ENCODE measurements at places on chromosomes 6 and 20.

DNA sequence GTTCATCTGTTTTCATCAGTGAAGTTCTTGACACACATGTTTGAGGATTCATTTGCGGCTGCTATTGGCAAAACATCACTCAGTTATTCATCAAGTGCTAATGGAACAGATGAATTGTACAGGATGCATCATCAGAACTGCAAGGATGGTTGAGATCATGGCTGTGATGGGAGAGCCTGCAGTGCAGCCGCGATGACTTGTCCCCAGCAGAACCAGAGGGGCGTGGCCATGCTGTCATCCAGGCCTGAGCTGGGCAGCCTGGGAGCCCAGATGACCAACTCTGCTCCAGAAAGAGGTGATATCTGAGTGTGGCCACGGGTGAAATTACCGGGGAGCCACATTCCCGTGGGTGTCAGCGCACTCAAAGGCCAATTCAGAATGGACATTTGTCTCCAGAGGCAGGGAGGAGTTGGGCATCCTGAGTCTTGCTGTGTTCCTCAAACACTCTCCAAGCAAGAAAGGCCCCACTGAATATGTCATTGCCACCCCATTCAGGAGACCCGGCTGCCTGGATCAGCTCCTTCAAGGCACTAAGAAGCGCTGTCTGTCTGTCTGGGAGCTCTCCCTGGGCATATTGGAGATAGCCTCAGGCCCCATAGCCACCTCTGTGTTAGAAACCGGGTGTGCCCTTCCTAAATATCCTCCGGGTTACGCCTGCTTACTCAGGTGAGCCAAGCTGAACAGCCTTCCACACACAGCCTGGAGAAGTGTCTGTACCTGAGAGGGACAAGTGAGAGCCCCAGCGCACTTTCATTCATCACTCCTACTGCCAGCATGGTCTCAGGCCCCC is 66.7 kb downstream of the SYNDIG1 start:
- DNase-seq: no peak

DNA sequence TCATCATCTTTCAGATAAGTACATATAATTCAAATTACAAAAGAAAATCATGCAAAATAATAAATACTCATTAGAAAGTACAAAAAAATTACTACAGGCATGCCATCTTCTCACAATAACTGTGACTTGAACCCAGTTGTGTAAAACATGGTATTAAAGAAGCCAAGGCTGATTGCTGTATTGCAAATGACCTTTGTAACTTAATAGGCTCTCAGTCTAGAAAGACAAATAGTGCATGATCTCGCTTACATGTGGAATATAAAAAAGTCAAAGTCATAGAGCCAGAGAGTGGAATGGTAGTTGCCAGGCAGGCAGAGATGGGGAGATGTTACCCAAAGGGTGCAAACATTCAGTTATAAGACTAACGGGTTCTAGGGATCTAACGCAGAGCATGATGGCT is 626.1 kb downstream of the COL12A1 start:
- DNase-seq: no peak

- no peak for DNase-seq
Observed at GRCh38 chr6:127110712-127111111, 7.8 kb upstream of the RSPO3 start.

DNA sequence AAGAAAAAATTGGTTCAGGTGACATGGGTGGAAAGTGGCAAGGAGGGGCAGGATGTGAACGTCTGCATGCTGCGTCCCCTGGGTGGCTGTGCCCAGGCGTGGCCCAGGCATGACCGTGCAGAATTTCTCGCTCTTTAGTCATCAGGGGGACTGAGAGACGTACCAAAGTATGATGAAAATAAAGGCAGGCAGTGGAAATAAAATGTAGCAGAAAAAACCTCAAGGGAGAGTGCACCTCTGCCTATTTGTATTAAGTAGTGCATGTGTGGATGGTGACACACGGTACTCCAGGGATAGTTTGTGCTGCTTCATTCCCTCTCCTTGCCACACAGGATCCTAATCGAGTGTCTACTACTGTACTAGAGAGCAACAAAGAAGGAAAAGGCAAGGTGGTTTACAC is 81.1 kb downstream of the ATP9A start:
- no peak for DNase-seq

- DNase-seq: no peak
Observed at GRCh38 chr6:166201878-166202277, 34.2 kb upstream of the TBXT start.

DNA sequence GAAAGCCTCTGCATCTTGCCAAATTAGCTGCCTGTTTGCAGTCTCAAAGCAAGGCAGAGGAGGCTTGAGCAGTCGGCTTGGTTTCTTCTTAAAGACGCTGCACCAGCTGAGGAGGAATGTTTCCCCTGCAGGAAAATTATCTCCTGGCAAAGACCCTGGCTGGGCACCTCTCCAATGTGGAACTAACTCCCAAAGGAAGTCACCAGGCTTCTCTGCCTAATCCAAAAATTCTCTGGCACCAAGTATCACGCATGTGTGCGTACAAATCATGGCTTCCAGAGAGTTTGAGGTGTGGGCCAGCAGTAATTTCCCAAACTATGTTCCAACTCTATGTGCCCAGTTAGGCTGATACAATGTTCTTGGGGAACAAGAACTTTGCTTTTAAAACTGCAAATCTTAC is 176.2 kb downstream of the KIF16B start:
- no peak for DNase-seq

DNA sequence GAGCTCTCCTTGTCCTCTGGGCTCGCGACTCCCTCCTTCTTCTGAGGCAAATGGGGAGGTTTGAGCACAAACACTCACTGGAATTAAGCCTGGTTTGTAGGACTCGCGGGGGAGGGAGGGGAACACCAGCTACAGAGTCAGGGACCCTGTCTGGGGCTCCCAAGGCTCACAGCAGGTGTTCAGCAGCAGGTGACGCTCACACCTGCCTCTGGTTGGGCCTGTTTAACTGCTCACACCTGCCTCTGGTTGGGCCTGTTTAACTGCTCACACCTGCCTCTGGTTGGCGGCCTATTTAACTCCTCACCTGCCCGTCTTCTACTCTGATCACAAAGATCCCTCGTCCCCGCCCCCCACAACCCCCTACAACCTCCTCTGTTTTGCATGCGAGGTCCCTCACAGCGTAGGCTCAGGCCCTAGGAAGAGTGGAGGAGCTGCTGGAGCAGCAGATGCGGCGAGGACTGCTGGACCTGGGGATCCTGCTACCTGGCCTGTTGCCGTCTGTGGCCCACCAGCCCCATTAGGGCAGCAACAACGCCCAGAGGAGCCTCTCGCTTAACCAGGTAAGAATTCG is 181.9 kb downstream of the ERMARD start:
- no peak for DNase-seq

- DNase-seq: peak; percentile 3
Observed at GRCh38 chr20:6828794-6829423, 61.4 kb downstream of the BMP2 start.

GRCh38 chr6:126955621-126956020 is 162.8 kb upstream of the RSPO3 start:
- no peak for DNase-seq

DNA sequence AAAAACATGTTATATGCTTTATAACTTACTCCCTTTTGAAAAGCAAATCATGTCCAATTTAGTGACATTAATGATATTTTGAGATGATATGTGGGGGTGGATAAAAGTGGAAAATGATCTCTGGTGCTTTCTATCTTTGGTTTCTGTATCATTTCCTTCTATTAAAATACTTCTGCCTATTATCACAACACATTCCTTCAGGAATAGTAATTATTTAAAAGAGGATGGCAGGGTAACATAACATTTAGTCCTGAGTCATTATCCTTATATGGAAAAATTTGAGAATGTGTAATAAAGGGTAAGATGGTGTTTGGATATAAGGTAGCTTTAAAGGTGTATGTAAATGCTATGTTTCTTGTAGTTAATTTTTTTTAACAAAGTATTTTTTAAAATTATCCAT is 657.7 kb downstream of the PHF3 start:
- DNase-seq: no peak

GRCh38 chr6:1553562-1554083 is 56.1 kb upstream of the FOXC1 start:
- no peak for DNase-seq

- DNase-seq: no peak
Observed at GRCh38 chr6:170289180-170289931, 1.5 kb downstream of the DLL1 start.

GRCh38 chr20:31390490-31390889 is at the start of gene DEFB119:
DEFB119 (minus strand) TSS chr20:31390590; CDS start chr20:31390483, 107 bp downstream.
- no peak for DNase-seq

GRCh38 chr6:156825475-156825874 is 48.3 kb downstream of the ARID1B start:
- DNase-seq: no peak

DNA sequence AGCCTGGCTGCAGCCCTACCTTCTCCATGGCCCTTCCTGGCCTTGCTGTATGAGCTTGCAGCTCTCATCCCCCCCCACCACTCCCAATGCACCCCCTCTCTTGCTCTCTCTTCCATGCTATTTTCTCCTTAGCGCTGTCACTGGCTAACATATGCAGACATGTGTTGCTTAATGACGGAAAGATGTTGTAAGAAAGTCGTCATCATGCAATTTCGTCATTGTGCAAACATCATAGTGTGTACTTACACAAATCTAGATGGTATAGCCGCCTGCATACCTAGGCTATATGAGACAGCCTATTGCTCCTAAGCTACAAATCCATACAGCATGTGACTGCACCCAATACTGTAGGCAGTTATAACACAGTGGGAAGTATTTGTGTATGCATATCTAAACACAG is 27.0 kb downstream of the ANGPT4 start:
- DNase-seq: no peak

DNA sequence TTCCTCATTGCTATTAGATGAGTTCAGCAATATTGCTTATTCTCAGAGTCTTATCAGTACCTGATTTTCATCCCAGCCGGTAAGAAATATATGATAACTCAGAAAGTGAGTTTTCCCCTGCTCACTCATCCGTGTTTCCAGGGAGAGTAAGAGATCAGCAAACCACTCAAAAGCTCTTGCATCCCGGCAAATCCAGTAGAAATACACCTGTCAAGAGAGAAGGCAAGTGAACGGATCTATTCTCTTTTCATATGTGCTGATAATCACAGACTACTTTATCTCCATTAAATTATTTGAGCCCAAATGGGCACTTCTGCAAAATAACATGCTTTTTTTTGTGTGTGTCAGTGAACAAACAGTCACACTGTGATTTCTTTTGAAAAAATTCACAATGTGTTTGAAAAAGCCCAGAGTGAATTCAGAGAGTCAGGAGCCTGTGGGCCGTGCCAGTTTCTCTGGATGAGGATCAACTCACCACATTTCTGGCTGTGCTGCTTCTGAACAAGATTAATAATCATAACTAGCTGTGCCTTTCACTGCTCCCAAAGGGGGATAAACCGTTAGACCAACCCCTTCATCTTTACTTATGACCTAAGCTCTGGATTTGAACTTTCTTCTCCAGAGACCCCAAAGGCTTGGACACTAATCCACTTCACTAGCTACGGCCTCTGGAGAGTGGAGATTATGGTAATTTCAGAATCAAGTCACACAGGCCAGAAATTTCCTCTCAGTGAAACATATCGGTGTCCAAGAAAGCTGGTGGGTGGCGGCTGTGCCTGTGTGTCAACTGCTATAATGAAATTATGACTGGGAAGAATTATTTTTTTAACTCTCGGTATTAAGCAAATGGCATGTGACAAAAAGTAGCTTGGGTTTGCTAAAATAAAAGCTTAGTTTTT is 44.2 kb downstream of the NOX3 start:
- DNase-seq: no peak

- DNase-seq: no peak
Observed at GRCh38 chr6:100229512-100229911, 235.2 kb downstream of the SIM1 start.

DNA sequence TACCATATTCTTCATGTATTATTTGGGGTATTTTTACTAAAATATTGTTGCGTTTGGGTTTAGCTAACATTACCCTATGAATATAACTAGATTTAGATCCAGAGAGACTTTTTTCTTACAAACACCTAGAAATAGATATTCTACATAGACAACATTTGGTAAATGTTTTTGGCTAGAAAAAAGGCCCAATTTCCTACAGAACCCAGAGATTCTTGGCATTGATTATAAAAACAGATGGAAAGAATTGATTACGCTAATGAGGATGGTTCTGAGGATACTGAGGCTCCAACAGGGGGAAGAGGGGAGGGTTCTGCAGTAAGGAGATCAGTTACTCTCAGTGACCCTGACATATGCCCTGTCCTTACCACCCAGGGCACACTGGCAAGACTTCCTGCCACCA is 123.2 kb downstream of the IPCEF1 start:
- no peak for DNase-seq

GRCh38 chr6:39197521-39197920 is 31.8 kb downstream of the KCNK5 start:
- no peak for DNase-seq

DNA sequence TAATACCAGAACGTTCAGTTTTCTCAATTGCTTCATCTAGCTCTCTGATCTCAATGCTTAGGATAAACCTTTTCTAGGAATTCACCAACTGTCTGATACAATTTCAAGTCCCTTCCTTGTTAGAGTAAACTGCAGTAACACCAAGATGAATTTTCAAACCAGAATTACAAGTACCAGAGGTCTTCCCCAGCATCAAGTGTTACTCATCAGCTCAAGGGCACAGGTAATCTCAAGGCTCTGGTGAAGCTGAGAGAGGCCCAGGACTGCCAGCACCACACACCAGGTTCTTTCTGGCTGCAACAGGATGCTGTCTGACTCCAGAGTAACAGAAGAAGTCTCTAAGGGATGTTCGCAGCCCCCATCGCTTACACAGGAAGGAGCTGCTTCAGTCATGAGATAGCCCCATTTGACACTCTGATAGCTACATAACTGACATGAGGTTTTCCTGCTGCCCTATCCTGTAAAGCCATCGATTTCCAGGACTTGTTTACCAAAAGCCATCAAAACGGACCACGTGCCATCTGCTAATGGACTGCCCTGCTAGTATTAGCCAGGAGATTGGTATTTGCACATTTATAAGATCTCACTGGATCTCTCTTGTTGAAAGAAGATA is 549.4 kb downstream of the UTRN start:
- no peak for DNase-seq

DNA sequence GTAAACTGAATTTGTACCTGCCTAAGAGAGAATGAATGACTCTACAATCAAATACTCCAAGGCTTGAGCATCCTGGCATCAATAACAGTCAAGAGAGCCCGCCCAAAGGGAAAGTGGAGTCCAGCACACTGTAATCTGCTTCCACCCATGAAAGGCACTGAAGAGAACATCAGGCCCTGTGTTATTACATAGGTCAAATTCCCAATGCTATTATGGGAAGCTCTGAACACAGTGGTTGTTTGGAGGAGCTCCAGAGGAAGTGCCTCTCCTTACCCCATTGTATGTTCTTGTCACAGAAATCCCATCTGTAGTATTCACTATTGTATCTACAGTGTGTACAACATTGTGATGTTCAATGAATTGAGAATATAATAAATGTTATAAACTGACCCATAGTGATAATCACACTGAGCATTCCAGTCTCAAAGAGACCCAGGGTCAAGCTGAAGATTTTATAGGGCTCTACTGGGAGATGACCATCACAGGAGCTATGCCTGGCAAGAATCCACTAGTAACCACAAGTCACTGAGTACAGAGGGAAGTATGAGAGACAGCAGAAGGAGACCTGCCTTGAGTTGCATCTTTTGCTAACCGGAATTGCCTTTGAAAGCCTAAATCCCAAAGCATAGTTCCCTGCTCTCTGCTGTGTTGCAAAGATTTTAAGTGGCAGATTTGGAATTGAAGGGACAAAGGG is 446.7 kb downstream of the GJA1 start:
- peak; percentile 50 for DNase-seq

Data from AG04450 (cell line).